Suprapubic skin (tissue), 4 donors: ENCODE measurements at places on chromosomes 6 and 20.
A peak's percentile ranks its signal among the peaks of the same experiment; 100 is the strongest.

DNA sequence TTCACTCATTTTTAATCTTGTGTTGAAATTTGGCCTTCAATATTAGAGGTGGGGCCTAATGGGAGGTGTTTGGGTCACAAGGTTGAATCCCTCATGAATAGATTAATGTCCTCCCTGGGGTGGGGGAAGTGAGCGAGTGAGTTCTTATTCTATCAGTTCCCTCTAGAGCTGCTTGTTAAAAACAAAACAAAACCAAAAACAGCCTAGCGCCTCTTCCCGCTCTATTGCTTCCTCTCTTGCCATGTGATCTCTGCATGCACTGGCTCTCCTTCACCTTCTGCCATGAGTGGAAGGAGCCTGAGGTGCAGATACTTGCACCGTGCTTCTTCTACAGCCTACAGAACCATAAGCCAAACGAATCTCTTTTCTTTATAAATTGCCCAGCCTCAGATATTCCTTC lies 89.6 kb upstream of the SLC35F1 start:
- no peaks in the 10 kb centered on the region for H3K36me3 ChIP-seq
- no peak for DNase-seq
- H3K27me3 ChIP-seq, result no peaks in the 10 kb centered on the region

- no peak overlapping the region for H3K4me3 ChIP-seq
- H3K27ac ChIP-seq, result no peak overlapping the region
- no peak for DNase-seq
- no peaks in the 10 kb centered on the region for H3K4me1 ChIP-seq
- H3K27me3 ChIP-seq, result no peaks in the 10 kb centered on the region
- H3K36me3 ChIP-seq, result no peaks in the 10 kb centered on the region
Observed at GRCh38 chr6:14959324-14959885, 286.5 kb upstream of the JARID2 start.

DNA sequence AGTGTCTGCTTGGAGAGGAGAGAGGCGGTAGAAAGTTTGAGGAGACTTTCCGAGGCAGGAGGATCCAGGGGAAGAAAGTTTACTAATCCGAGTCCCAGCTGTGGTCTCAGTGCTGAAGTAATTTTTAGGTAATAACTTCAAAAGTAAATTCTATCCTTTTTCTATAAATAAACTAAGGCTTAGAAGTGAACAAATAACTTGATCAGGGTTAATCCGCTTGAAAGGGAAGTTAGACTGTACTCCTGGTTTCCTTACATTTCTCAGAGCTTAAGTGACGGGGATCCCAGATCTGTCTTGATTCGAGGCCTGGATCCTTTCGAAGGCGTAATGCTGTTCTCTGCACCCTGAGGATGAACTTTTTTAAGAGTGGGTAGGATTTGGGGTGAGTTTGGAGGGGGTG lies 2.6 kb downstream of the STK35 start:
- no peaks in the 10 kb centered on the region for H3K27me3 ChIP-seq
- no peak overlapping the region for H3K27ac ChIP-seq
- H3K4me3 ChIP-seq, result peak overlapping the region; percentile 96
- H3K4me1 ChIP-seq, result peaks cover 61% of the 10 kb centered on the region

GRCh38 chr20:43567477-43567876 lies 8.7 kb downstream of the SGK2 start:
- no peak overlapping the region for H3K27ac ChIP-seq
- no peak overlapping the region for H3K4me3 ChIP-seq
- no peaks in the 10 kb centered on the region for H3K36me3 ChIP-seq
- no peaks in the 10 kb centered on the region for H3K27me3 ChIP-seq
- DNase-seq, result no peak
- no peaks in the 10 kb centered on the region for H3K4me1 ChIP-seq

GRCh38 chr6:42406306-42407280 lies 45.1 kb downstream of the TRERF1 start:
- H3K4me3 ChIP-seq, result peak overlapping the region; percentile 27
- no peak for DNase-seq
- no peaks in the 10 kb centered on the region for H3K27me3 ChIP-seq

DNA sequence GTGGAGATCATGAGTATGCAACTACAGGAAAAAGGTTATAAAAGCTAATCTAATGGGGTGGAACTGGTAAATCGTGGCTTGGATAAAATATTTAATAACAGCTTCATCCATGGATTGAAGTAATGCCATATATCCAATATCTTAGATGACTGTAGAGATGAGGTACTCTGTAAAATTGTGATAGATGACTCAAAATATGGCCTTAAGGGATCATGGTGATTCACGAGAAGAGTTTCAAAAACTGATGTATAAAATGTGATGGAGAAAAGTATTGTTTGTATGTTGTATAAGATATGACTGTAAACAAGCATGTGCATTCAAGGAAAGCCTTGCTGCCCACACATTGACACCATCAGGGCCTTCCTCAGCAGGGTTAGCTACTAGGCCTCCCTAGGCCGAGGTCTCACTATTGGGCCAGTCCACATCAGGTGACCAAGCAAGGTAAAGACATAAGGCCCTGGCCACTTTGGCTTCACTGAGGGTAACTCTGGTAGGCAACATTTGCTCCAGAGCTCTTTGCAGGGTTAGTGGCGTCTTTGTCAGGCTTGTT lies 17.7 kb upstream of the CCN6 start:
- no peaks in the 10 kb centered on the region for H3K36me3 ChIP-seq
- peak overlapping the region; percentile 76 for H3K27ac ChIP-seq
- no peak overlapping the region for H3K4me3 ChIP-seq

DNA sequence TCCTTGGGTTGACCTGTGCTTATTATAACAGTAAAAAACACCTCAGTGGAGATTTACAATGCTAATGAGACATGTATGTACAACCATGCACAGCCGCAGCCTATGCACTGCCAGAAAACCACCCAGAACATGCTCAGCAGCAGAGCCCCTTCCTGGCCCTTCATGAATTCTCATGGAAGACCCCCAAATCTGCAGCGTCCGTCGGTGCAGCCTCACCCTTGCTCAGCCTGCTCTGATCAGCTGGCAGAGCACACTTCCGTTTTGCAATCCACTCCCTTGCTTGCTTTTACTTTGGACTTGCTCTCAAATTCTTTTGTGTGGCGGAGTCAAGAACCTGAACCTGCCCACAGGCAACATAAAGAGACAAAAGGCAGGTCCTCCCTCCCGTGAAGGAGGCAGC lies 378.2 kb upstream of the SULF2 start:
- H3K27ac ChIP-seq, result no peak overlapping the region
- no peak overlapping the region for H3K4me3 ChIP-seq
- no peaks in the 10 kb centered on the region for H3K4me1 ChIP-seq
- no peak for DNase-seq

DNA sequence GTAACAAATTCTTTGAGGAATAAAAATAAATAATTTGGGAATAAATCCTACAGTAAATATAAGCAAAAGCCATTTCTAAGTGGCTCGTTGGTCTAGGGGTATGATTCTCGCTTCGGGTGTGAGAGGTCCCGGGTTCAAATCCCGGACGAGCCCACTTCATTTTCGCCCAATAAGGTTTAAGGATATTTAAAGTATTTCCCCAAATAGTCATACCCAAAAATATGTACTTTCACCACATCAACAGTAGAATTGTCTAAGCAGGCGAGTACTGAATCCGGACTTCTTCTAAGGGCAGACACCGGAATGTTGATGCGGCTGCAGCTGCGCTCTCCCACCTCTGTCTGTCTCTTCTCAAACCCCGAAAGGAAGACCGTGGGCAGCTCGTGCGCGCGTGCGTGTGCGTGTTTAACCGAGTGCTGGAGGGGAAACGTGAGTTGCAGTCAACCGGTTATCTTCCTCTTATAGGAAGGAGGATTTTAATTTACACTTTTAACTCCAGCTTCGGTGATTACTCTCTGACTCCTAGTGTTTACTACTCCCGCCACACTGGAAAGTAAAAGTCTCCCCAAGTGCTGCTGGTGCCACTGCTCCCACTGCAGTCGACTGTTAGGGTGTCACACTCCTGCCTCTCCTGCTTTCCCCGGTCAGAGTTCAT lies 155.7 kb upstream of the PRSS16 start:
- peaks cover 4% of the 10 kb centered on the region for H3K4me1 ChIP-seq
- DNase-seq, result no peak
- H3K27ac ChIP-seq, result no peak overlapping the region
- H3K4me3 ChIP-seq, result no peak overlapping the region

- H3K27ac ChIP-seq, result no peak overlapping the region
- H3K4me1 ChIP-seq, result no peaks in the 10 kb centered on the region
- H3K27me3 ChIP-seq, result no peaks in the 10 kb centered on the region
- no peak overlapping the region for H3K4me3 ChIP-seq
- H3K36me3 ChIP-seq, result no peaks in the 10 kb centered on the region
- no peak for DNase-seq
Observed at GRCh38 chr6:22399693-22400092, 102.9 kb upstream of the PRL start.

DNA sequence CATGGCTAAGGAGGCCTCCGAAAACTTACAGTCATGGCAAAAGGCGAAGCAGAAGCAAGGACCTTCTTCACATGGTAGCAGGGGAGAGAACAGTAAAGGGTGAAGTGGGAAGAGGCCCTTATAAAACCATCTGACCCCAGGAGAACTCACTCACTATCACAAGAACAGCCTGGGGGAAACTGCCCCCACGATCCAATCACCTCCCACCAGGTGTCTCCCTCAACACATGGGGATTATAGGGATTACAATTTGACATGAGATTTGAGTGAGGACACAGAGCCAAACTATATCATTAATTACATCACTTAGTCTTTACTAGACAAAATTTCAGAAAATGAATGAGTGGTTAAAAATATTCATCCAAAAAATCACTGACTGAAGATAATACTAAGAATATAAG lies 453.6 kb downstream of the COL12A1 start:
- H3K27ac ChIP-seq, result no peak overlapping the region
- H3K4me3 ChIP-seq, result no peak overlapping the region
- no peak for DNase-seq
- no peaks in the 10 kb centered on the region for H3K36me3 ChIP-seq

DNA sequence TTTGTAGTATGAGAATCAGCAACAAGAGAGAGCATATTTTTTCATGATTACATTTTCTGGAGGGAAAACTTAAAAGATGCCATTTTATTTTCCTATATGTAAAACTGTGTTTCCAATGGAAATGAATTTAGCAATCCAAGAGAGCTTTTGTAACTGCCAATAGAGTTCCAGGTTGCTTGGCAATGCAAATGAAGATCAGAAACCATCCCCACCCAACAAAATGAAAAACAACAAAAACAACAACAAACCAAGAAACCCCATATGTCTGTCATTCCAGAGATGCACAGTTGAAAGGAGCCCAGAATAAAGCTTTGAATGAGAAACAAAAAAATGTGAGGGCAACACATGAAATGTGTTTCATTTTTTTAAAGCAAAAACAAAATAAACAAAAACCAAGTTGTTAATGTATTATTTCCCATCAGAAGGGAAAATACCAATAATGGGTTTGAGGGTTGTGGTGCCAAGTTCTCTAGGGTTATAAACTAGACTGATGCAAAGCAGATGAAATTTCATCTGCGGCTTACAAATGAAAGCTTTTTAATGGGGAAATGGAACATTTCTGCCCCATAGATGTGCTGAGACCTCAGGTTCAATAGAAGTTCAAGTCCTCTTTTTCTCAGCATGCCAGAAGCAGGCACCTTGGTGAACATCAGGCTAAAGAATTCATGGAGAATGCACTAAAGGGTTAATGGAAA lies 121.5 kb upstream of the MCHR2 start:
- no peaks in the 10 kb centered on the region for H3K27me3 ChIP-seq
- no peaks in the 10 kb centered on the region for H3K4me1 ChIP-seq
- no peak overlapping the region for H3K4me3 ChIP-seq
- H3K36me3 ChIP-seq, result no peaks in the 10 kb centered on the region

- no peak overlapping the region for H3K27ac ChIP-seq
- H3K27me3 ChIP-seq, result no peaks in the 10 kb centered on the region
- peaks cover 9% of the 10 kb centered on the region for H3K4me1 ChIP-seq
- no peak overlapping the region for H3K4me3 ChIP-seq
Observed at GRCh38 chr6:121426686-121427085, 8.8 kb upstream of the GJA1 start.

GRCh38 chr6:77019081-77019480 lies 444.2 kb downstream of the HTR1B start:
- H3K4me1 ChIP-seq, result no peaks in the 10 kb centered on the region
- H3K27ac ChIP-seq, result no peak overlapping the region
- H3K36me3 ChIP-seq, result no peaks in the 10 kb centered on the region
- H3K4me3 ChIP-seq, result no peak overlapping the region
- H3K27me3 ChIP-seq, result no peaks in the 10 kb centered on the region

DNA sequence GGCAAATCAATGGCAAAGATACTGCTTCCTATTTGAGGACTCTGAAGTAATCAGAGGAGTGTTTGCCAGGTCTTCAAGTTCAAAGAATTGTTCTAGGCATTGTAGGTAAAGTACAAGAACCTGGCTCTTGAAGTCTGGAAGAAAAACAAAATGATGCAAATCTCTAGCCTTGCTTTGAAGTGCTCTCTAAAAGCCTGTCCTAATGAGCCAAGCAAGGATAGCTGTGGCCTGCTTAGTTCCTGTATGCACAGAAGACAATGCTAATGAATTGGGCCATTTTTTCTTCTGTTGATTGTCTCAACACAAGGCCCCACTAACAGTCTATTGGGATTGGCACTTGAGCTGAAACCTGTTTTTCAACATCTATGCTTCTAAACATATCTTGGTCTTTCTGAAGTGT lies 165.0 kb upstream of the POU3F2 start:
- H3K4me3 ChIP-seq, result no peak overlapping the region
- H3K27me3 ChIP-seq, result no peaks in the 10 kb centered on the region
- no peaks in the 10 kb centered on the region for H3K4me1 ChIP-seq
- no peak for DNase-seq

- no peak overlapping the region for H3K27ac ChIP-seq
- peaks cover 14% of the 10 kb centered on the region for H3K4me1 ChIP-seq
- no peak for DNase-seq
- no peaks in the 10 kb centered on the region for H3K36me3 ChIP-seq
Observed at GRCh38 chr6:144411531-144412165, 126.5 kb downstream of the UTRN start.

DNA sequence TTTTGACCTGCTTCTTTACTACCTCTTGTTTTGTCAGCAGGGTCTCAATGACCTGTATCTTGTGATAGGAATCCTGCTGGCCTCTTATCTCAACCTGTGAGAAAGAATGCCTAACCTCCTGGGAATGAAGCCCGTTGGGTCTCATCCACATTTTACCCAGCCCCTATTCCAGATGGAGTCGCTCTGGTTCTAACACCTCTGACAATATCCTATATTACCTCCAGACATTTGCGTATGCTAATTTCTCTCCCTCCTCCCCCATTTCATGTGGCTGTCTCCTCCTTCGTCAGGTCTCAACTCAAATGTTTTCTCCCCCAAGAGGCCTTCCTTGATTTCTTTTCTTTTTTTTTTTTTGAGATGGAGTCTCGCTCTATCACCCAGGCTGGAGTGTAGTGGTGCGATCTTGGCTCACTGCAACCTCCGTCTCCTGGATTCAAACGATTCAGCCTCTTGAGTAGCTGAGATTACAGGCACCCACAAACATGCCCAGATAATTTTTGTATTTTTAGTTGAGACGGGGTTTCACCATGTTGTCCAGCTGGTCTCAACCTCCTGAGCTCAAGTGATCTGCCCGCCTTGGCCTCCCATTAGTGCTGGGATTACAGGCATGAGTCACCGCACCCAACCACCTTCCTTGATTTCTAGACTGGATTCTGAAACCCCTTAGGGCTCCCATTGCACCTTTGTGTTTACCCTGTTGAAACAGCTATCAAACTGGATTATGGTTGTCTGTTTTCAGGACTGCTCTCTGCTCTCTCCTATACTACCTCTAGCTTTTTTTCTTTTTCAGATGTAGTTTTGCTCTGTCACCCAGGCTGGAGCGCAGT lies 49.5 kb upstream of the B4GALT5 start:
- no peak for DNase-seq
- no peaks in the 10 kb centered on the region for H3K27me3 ChIP-seq
- no peaks in the 10 kb centered on the region for H3K36me3 ChIP-seq
- H3K27ac ChIP-seq, result peak overlapping the region; percentile 29

GRCh38 chr6:52399511-52400312 lies 20.4 kb upstream of the EFHC1 start:
- peaks cover 7% of the 10 kb centered on the region for H3K36me3 ChIP-seq
- peaks cover 13% of the 10 kb centered on the region for H3K4me1 ChIP-seq
- no peak for DNase-seq
- H3K27ac ChIP-seq, result no peak overlapping the region
- no peak overlapping the region for H3K4me3 ChIP-seq
- H3K27me3 ChIP-seq, result no peaks in the 10 kb centered on the region
